Cardiac septum (tissue), 1 donor: ENCODE measurements at places on chromosomes 4 and X. TPM values are rescaled to one million over a fixed set of nuclear protein-coding genes. Genes with fewer than 3 reads are reported as not detected.

AGA gene
- 6.1 TPM for total RNA-seq

DNA sequence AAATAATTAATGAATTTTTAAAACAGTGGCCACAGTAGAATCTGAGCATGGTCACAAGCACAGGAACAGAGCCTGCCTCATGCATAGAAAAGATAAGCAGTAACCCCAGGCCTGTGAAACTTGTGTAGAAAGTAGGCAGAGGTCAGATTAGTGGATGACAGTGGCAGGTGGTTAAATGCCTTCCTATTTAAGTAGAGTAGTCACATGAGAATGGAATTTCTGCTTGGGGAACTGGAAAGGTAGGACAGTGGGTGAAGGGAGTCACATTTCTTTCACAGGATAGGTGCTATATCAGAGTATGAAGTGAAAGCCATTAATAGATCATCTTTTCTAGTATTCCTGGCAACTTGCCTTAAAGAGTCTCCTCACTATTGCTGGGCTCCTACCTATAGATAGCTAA lies 34.9 kb upstream of the ASB12 start:
- DNase-seq = no peak

POF1B gene
- 3.7 TPM for total RNA-seq

DNA sequence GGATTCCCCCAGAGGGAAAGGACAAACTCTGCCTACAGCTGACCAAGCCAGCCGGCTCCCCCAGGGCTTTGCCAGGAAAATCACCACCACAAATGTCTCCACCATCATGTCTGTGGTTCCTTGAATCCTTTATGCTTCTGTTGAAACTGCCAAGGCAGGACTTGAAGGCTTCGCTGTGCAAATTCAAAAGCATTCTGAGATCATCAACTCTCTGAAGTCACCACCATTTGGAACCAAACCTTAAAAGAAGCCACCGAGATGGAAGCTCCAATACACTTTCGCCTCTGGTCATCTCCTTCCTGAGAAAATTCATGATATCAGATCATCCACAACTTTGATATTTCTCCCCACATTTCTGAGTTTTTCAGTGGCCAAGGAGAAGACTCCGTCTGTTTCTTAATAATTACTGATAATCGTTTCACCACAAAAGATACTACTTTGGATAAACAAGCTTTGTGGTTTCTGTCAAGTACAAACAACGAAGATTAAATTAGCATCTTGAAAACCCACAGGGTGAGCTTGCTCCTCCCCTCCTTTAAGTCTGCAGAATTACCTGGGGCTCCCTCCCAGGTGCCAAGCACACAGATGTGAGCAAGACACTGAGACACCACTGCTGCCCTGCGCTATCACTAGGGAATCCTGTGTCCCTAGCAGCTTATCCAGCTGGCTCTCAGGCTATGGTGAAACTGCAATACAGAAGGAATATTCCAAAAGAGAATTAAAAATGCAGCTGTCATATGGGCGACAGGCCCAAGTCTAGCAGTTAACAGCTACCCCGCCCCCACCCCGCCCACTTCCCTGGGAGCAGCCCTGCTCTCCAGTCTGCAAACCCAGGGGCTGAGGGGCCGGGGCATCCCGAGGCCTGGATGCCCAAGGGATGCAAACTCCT lies 125.0 kb upstream of the TBL1X start:
- no peak for DNase-seq

DNA sequence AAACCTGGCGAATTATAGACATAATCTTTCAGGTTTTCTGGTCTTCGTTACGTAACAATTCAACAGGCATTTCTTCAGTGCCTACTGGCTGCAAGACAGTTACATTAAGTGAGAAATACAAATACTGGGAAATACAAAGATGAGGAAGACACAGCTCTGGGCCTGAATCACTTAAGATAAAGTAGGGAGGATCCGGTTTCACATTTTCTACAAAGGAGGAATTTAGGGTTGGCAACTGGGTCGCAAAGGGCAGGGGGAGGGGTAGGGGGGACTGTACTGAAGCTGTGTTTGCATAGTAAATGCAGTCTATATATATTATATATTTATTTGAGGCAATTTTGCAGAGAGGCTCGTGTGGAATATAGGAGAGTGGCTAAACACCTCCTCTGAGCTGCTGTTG lies 107.4 kb downstream of the MAML3 start:
- no peak for DNase-seq

PRKG2 gene
- total RNA-seq = 0.48 TPM
